CD4-positive, CD25-positive, alpha-beta regulatory T cell (primary cell): ENCODE measurements at places on chromosomes 7 and 10.

GRCh38 chr7:17679458-17679857, 260.8 kb downstream of the SNX13 start:
- DNase-seq: no peak

DNA sequence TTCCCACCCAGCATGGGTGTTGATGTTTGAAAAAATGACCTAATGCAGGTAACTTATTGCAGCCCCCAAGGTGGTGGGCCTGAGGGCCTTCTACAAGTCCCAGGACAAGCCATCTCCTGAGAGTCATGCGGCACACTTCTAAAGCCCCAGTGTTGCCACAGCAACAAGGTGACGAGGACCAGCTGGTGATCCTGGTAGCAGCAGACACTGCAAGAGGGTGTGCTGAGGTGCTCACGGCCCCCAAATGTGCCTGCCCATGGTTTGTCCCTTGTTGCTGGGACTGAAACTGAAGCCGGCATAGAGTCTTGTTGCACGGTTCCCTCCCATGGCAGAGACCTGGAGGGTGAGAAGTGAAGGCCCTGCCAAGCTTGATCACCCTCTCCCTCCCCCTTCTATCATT, 333.2 kb upstream of the MGMT start:
- DNase-seq: no peak

- DNase-seq: no peak
Observed at GRCh38 chr7:149006345-149006725, 22.0 kb downstream of the PDIA4 start.

DNA sequence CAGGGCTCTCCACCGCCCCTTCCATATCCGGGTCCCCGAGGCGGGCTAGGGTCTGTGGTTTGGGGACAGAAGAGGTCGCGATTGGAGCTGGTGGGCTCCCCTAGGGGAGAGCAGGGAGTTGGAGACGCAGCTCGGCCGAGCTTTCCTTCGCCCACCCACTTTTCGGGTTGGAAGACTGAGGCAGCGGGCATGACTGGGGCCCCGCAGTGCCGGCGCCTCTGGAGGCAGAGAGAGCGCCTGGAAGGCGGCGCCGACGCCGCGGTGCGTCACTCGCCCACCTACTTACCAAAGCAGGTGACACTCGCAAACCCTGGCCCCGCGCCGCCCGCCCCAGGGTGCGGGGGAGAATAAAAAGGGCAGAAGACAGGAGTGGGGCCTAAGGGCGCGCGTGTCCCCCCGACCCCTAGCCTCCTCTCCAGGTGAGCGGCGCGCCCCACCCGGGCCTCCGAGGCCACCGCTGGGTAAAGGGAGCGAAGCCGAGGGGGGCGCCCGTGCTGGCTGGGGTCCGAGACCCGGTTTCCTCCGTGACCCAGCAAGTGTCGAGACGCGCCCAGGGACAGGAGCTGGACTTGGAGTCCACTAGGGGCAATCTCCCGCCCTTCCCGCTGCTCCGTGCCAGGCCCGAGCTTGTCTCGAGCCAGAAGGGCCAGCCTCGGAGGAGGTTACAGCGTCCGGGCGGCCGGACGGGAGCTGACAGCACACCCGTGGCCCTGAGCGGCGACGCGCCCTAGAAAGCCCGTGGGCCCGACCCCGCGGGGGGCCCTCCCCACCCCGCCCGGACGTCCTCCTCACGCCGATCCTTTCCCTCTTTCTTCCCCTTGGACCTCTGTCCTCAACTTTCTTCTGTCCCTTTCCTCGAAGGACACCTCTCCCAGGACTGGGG, 34.4 kb upstream of the GRID1 start:
- DNase-seq: peak; percentile 55

- DNase-seq: no peak
Observed at GRCh38 chr10:8116926-8117493, 62.5 kb downstream of the GATA3 start.
